ENCODE measurements at places on chromosomes 16 and 17.

DNA sequence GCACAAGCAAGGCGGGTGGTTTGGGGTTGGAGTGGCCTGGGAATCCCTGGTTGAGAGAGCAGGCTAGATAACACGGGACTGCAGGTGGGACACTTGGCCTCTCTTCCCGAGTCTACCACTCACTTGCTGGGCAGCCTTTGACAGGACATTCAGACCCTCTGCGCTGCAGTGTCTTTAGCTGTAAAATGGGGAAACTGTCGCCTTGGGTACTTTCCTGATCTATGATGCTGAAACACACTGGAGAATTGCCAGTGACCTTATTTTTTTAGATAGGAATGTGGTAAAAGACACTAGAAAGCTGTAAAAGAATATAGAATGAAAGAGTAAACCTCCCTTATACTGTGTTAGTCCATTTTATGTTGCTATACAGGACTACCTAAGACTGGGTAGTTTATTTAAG, 30.5 kb downstream of the KSR1 start:
- no peak for DNase-seq

GRCh38 chr17:46124695-46125592, 68.3 kb downstream of the KANSL1 start:
- no peak for DNase-seq

DNA sequence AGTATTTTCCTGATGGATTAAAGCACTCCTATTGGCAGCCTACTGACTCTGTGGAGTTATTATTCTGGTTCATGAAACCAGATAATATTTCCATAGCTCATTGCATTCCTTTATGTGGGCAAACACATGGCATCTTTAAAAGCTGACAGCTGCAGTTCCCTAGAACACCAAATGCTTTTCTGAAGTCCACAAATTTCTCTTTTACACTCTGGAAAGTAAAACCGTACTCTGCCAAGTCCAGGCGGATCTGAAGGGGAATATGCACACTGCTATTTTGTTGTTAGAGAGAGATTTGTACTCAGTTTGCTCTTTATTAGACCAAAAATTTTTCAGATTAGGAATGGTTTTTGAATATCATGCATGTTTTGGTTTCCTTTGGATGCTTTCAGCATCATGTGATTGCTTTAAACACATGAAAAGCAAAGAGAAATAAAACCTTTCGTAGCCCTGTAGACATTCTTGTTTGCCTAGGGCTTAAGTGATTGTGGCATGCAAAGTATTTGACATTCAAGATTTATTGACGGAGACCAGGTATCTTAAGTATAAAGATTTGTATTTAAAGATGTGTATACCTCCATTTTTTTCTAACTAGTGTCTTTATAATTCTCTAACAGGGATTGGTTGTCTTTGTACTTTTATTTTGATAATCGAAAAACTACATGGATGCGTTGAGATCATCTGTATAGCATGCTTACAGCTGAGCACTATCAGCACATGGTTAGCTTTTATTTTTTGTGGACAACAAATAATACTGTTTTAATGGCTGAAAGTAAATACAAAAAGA, 19.5 kb downstream of the SEC14L1 start:
- DNase-seq = peak; percentile 48

GRCh38 chr17:74992223-74992622, 4.8 kb downstream of the CDR2L start:
- DNase-seq = no peak

- DNase-seq = no peak
Measured at GRCh38 chr17:74649909-74650308, 26.4 kb upstream of the CD300E start.

- no peak for DNase-seq
Measured at GRCh38 chr17:77200711-77201110, 59.9 kb downstream of the SEC14L1 start.

DNA sequence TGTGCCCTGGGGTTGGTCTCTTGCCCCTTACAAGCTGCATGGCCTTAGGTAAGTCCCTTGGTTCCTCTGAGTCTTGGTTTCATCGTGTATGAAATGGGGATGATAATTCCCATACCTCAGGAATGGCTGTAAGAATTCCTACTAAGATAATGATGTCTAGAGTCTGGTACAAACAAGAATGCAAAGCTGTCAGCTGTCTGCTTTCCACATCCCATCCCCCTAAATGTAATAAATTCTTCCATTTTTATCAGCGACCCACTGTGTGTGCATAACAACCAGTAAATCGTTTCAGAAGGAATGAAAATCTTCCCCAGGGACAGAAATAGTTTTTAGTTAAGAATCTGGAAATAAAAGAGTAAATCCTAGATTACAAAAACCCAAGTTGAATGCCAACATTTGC, 95.4 kb downstream of the CPPED1 start:
- DNase-seq = no peak

- peak; percentile 70 for DNase-seq
Measured at GRCh38 chr17:35242158-35242804, 591 bp upstream of the SLFN5 start.

DNA sequence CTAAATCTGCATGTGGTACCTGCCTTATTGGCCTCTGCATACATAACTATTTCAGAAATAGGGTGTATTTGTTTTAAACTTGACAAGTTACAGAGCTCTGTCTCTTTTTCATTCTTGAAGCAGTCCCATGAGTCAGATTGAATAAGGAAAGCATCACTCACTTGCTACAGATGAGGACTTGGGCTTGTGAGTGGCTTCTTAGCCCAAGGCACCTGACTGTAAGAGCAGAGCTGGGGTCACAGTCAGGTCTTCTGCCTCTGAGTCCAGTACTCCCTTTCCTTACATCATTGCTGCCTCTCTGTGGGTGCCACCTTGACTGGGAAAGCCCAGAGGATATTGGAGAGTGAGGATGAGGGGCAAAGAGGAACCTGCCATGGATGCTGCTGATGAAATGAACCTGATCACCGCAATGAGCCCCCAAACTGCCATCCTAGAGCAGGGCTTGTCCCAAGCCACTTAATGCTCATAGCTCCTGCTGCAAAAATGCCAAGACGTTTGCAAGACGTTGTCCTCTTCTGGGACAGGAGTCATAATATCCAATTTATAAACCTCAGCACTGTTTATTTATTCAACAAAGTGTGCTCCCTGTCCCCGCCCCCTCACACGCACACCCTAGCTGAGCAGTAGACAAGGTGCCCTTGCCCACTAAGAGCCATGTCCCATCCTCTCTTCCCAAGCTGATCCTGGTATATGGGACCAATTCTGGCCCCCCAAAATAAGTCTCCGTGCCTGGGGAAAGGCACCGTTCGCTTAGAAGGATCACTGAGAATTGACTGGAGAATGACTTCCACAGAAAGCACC, 74.1 kb downstream of the CCDC182 start:
- DNase-seq = no peak

GRCh38 chr17:10370016-10370608, 2.7 kb downstream of the MYH13 start:
- no peak for DNase-seq

DNA sequence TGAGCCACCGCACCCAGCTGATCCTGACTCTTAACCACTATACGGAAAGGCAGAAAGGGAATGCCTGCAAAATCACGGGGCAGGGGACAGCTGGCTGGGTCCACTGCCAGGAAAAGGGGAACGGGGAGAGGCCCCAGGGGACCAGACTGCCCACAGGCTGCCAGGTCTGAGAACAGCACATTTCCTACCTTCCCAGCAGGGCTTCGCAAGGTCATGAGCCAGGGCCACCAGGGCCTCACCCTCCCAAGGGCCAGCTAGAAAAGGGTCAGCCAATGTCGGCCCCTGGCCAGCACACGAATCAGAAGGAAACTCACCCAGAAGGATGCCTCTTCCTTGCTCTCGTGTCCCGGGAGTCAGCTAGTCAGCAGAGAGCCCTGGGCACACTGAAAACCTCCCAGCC, 118.4 kb downstream of the ZNF423 start:
- no peak for DNase-seq

GRCh38 chr16:31365131-31365865, 10.3 kb downstream of the ITGAX start:
- no peak for DNase-seq

- DNase-seq = peak; percentile 69
Measured at GRCh38 chr16:27154705-27155521, 48.4 kb upstream of the KDM8 start.

GRCh38 chr17:64074704-64075426, 54.4 kb upstream of the ICAM2 start:
- DNase-seq = peak; percentile 73

DNA sequence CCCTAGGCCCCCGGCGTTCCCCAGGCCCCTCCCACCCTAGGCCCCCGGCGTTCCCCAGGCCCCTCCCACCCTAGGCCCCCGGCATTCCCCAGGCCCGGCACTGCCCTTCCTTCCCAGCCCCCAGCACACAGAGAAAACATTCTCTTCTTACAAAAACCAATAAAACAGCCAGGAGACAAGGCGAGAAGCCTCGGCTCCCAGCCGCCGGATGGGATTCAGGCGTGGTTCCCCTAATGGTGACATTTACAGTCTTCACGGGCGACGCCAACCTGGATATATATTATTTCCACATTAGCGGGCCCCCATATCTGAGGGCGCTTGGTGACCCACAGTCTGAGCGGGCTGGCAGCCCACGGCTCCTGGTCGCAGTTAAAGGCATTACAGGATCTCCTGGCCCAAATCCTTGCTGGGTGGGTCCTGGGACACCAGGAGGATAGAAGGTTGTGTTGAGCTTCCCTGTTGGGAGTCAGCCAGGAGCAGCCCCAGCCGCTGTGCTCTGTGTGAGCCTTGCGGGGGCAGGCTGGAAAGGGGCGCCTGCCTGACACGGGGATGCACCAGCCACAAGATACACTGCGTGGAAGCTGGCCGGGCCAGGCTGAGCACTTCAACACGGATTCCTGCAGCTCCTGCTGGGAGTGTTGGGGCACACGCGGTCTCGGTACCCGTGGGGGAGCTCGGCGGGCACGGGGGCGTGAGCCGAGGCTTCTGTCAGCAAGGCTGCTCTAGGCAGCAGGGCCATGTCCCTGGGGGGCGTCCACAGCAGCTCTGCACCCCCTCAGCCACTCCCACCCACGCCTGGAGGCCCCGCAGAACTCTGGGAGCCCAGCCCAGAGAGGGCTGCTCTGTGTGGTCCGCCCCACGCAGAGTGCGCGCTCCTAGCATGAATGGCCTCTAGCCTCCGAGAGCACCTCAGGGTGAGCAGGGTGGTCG, 83.7 kb downstream of the LMF1 start:
- DNase-seq = no peak
